ENCODE measurements at places on chromosomes 1 and 21.

GRCh38 chr1:99069146-99069545 lies 64.5 kb upstream of the PLPPR5 start:
- DNase-seq, result no peak

- no peak for DNase-seq
Measured at GRCh38 chr1:150558761-150559655, 9.8 kb downstream of the ADAMTSL4 start.

DNA sequence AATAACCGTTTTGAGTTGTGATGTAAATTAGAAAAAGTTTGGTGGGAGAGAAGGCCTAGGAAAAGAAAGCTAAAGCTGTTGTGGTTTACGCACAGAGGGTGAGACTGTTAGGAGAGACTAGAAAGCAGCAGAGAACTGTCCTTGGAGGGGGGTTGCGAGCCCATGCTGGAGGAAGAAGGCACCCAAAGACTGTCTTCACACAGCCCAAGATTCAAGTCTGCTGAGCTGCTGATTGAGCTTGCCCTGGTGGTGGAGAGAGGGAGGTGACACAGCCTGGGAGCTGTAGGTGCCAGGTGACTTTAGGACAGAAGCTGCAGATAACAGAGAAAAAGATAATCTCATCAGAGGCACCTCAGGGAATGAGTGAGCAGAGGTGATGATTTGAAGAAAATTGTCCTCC lies 18.3 kb upstream of the TLR5 start:
- DNase-seq, result no peak

DNA sequence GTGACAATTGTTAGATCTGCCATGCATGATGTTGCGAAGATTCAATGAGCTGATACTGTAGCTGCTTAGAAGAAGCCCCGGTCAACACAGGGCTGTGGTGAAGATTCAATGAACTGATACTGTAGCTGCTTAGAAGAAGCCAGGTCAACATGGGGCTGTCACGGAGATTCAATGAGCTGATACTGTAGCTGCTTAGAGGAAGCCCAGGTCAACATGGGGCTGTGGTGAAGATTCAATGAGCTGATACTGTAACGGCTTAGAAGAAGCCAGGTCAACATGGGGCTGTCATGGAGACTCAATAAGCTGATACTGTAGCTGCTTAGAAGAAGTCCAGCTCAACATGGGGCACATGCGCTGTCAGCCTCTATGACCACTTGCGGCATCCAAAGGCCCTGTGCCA lies 18.8 kb upstream of the BACE2 start:
- DNase-seq, result no peak
